ENCODE measurements at places on chromosomes 1 and 21. TPM values are rescaled to one million over a fixed set of nuclear protein-coding genes. Genes with fewer than 3 reads are reported as not detected.

GRCh38 chr21:46213620-46214286 lies 14.8 kb downstream of the LSS start:
- no peak overlapping the region for H3K4me3 ChIP-seq
- no peak overlapping the region for H3K27ac ChIP-seq
- H3K27me3 ChIP-seq: no peaks in the 10 kb centered on the region
- H3K36me3 ChIP-seq: peaks cover 7% of the 10 kb centered on the region

GRCh38 chr1:29478879-29479278 lies 242.6 kb downstream of the PTPRU start:
- no peak overlapping the region for H3K4me3 ChIP-seq
- no peaks in the 10 kb centered on the region for H3K36me3 ChIP-seq

DNA sequence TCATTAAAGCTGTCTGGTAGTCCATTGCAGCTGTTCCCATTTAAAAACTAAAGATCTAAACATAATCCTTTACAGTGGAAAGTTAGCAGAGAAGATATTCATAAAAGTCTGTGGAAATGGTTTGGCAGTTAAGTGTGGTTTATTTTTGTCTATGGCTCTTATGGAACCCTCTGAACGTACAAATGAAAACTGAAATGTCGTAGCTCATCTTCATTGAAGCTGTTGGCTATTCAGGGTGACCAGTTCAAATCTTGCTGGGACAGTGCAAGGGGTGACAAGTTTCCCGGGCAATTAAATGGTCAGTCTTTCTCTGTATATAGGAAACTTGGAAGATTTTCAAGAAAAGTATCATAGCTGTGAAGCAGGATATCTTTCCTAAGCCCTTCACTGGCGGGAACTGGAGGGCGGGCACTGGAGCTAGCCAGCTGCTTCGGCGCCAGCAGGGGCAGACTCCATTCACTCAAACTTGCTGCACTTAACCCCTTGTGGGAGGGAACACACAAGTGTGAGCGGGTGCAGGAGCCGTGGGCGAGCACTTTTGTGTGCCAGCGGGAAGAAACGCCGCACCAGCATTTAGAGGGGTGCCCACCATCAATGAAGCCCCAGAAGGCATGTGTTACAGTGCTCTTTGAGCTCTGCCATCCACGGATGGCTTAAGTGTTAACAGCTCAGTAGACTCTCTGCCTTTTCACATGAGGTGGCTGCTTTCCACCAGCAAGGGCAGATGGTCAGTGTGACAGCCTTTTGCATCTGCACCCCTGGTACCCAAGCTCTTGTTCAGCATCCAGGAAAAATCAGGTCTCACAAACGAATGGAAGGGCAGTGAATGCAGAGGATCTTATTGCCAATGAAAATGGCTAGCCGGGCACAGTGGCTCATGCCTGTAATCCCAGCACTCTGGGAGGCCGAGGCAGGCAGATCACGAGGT lies 232.1 kb upstream of the KAZN start:
- no peak overlapping the region for H3K27ac ChIP-seq
- no peaks in the 10 kb centered on the region for H3K4me1 ChIP-seq
- DNase-seq: no peak
- H3K4me3 ChIP-seq: no peak overlapping the region
- no peaks in the 10 kb centered on the region for H3K36me3 ChIP-seq

- peaks cover 15% of the 10 kb centered on the region for H3K27me3 ChIP-seq
- no peak overlapping the region for H3K27ac ChIP-seq
- no peak for DNase-seq
- H3K36me3 ChIP-seq: no peaks in the 10 kb centered on the region
- H3K4me1 ChIP-seq: peaks cover 5% of the 10 kb centered on the region
Observed at GRCh38 chr1:204343802-204344201, 15.9 kb downstream of the PLEKHA6 start.

GRCh38 chr1:202018468-202019234 lies 8.3 kb downstream of the ELF3 start:
- H3K4me3 ChIP-seq: no peak overlapping the region

GRCh38 chr1:60573121-60573520 lies 499.6 kb upstream of the C1orf87 start:
- H3K4me1 ChIP-seq: no peaks in the 10 kb centered on the region
- no peak overlapping the region for H3K4me3 ChIP-seq
- H3K27ac ChIP-seq: no peak overlapping the region
- no peak for DNase-seq

DNA sequence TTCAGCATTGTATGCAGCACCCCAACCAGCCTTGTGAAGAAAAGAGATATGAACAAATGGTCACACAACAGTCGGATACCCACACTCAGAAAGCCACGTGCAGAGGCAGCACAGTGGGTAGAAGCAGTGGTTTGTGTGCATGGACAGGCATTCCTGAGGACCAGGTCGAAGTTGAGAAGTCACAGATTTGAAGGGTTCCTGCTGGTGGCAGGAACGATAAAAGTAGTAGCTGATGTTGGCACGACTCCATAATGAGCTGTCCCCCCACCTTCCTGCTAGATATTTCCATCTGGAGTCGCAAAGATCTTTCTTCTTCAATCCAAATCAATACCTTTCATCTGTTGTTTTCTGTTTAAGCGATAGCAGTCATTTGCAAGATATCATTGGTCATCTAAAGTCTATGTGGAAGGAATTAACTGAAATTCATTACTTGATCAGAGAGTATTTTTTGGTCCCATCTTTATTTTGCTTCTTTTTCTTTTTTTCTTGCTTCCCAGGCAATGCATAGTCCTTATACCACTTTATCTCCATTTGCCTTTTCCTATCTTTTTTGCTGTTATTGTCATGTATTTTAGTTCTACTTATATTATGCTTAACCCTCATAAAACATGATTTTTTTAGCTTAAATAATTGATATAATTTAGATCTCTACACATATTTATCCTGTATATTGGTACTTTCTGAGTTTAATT lies 176.4 kb downstream of the DHRS3 start:
- H3K36me3 ChIP-seq: peaks cover 74% of the 10 kb centered on the region
- no peak overlapping the region for H3K4me3 ChIP-seq

DNA sequence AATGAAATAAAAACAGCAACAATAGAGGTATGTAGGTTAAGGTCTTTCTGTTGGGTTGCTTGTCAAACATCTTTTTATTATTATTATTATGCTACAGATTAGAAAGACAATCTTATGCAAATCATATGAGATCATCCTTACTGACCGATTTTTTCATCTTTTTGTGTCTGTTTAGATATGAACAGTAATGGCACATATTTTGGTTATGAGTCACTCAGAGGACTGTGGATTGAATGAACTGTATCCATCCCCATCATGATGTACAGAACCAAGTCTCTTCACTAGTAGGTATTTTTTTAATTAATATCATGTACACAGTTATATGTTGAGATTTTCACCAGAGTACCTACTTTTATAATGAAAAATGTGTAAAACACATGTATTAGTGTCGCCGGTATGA lies 159.1 kb downstream of the CHRM3 start:
- no peaks in the 10 kb centered on the region for H3K36me3 ChIP-seq
- no peak overlapping the region for H3K4me3 ChIP-seq
- no peak for DNase-seq
- peaks cover 16% of the 10 kb centered on the region for H3K4me1 ChIP-seq
- no peak overlapping the region for H3K27ac ChIP-seq
- no peaks in the 10 kb centered on the region for H3K27me3 ChIP-seq

GRCh38 chr1:38613996-38614395 lies 245.6 kb downstream of the RRAGC start:
- no peak overlapping the region for H3K4me3 ChIP-seq
- no peak overlapping the region for H3K27ac ChIP-seq
- no peaks in the 10 kb centered on the region for H3K4me1 ChIP-seq
- no peak for DNase-seq
- H3K27me3 ChIP-seq: peaks cover 4% of the 10 kb centered on the region

GRCh38 chr1:45687754-45688740 lies at the start of gene TMEM69:
Gene TMEM69, plus strand, starts transcription at chr1:45688181. Its CDS starts 2,888 bp downstream, at chr1:45691069.
- peak within 1 kb of the TSS; percentile 98 for H3K4me3 ChIP-seq
- no peaks in the 10 kb centered on the region for H3K27me3 ChIP-seq
- DNase-seq: peak; percentile 80
- peaks cover 37% of the 10 kb centered on the region for H3K36me3 ChIP-seq
- H3K27ac ChIP-seq: peak within 1 kb of the TSS; percentile 100
- H3K4me1 ChIP-seq: peaks cover 21% of the 10 kb centered on the region

DNA sequence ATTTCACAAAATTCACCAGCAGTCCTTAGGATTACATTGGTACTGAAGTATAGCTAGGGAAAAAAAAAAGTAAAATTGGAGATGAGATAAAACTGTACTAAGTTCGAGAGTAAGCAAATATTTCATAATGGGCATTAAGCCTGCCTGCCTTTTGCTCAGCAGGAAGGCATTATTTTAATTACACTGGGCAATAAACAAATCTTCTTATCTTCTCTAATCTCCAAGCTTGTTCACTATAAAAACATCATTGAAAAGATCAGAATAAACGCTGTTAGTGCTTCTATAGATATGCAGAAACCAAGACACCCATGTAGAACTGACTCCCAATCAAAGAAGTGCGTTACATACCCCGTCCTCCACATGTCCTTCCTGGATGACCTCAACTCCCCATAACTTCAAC lies 174.2 kb upstream of the CHODL start:
- H3K4me1 ChIP-seq: no peaks in the 10 kb centered on the region
- no peak for DNase-seq
- no peak overlapping the region for H3K4me3 ChIP-seq
- H3K36me3 ChIP-seq: no peaks in the 10 kb centered on the region
- no peaks in the 10 kb centered on the region for H3K27me3 ChIP-seq
- no peak overlapping the region for H3K27ac ChIP-seq

GRCh38 chr1:29698033-29698432 lies 461.7 kb downstream of the PTPRU start:
- H3K4me1 ChIP-seq: no peaks in the 10 kb centered on the region
- H3K36me3 ChIP-seq: no peaks in the 10 kb centered on the region
- no peak overlapping the region for H3K4me3 ChIP-seq
- H3K27me3 ChIP-seq: peaks cover 17% of the 10 kb centered on the region
- no peak overlapping the region for H3K27ac ChIP-seq

DNA sequence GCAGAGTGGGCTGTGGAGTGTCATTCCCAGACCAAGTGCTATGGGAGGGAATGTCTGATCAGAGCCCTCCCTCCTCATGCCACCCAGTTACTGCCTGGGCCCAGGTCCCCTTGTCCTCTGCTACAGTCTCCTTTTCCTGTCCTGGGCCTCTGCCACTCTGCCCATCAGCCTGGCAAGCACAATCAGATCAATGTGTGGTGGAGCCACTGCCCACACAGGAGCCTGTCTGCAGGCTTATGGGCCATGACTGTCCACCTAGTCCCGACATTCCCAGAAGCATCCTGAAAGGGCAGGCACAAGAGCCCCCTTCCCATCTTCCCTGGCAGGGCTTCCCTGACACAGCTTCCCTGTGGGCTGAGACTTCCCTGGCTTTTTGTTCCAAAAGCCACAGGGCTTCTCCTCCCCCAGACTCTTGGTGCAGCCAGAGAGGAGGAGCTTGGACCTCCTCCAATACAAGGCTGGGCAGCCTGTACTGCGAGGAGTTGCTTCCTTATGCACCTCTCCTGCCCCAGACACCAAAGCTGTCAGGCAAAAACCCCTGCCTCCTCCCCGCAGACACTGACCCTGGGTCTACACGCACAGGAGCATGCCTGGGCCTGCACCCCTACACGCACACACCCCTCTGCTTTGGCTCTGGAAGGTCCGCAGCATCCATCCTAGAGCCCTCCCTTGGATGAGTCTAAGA lies 29.2 kb upstream of the CNTN2 start:
- H3K4me1 ChIP-seq: no peaks in the 10 kb centered on the region
- H3K4me3 ChIP-seq: no peak overlapping the region
- H3K36me3 ChIP-seq: no peaks in the 10 kb centered on the region
- no peak for DNase-seq
- no peaks in the 10 kb centered on the region for H3K27me3 ChIP-seq
- no peak overlapping the region for H3K27ac ChIP-seq

CLEC20A gene
- total RNA-seq: not detected

AJAP1 gene
- not detected for total RNA-seq

SPATA1 gene
- total RNA-seq: 1.5 TPM

CD84 gene
- total RNA-seq: 14.9 TPM

PROK1 gene
- not detected for total RNA-seq

DYRK3 gene
- 13.0 TPM for total RNA-seq

ST6GALNAC5 gene
- total RNA-seq: not detected

DIRAS3 gene
- 0.21 TPM for total RNA-seq
